ENCODE measurements at places on chromosomes 11 and 22.

GRCh38 chr11:86431258-86431657 is 56.6 kb downstream of the CCDC81 start:
- no peak for DNase-seq

DNA sequence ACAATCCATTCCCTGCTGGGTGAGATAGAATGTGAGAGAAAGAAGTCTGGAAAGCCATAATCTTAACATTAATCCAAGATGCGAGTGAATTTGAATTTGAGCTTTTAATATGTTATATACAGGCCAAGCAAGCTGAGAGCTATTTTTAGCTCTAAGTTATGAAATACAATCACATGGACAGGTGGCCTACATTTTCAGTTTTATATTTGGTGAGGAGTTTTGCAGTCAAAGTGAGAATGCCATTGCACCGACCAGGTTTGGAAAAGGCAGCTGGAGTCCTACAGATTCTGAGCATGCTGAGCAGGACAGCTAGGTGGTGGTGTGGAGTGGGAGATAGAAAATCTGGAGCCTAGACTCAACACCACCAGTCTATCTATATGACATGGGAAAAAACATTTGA is 12.0 kb downstream of the OR5B21 start:
- no peak for DNase-seq

- no peak for DNase-seq
These were observed 18.7 kb upstream of the ACER3 start for GRCh38 chr11:76841923-76842452.

- no peak for DNase-seq
These were observed 103.2 kb downstream of the C11orf65 start for GRCh38 chr11:108364159-108364558.

DNA sequence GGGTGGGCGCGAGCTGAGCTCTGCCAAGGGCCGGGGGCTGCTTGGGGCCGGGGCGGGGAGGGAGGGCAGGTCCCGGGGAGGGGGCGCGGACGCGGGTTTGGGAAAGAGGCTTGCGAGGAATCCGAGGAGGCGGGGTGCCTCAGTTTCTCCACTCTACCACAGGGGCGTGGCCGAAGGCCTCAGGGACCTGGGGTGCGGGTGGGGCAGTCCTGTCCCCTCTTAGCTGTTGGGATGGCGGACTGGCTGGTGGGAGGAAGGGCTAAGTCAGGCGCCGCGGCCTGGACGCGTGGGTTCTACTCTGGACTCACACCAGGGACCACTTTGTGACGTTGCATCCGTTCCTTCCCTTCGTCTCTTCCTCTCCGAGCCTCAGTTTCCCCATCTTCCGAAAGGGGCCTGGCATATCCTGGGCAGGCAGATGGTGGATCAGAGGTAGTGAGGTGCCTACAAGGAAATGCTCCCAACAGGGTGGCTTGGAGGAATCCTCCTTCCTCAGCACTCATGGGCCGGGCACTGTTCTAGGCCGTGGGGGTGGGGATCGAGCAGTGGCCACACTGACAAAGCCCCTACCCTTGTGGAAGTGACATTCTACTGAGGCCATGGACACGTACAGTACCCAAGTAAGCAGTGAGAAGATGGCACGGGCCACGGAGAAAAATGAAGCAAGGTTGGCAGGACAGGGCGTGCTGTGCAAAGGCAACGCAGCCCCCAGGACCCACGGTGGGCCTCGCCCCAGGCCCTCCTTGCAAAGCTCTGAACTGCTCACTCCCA is 13.2 kb downstream of the IGLL1 start:
- DNase-seq, result no peak

- no peak for DNase-seq
These were observed 108.0 kb upstream of the CADM1 start for GRCh38 chr11:115612046-115612730.

- no peak for DNase-seq
These were observed 202.1 kb downstream of the NXPE2 start for GRCh38 chr11:114880442-114880841.

DNA sequence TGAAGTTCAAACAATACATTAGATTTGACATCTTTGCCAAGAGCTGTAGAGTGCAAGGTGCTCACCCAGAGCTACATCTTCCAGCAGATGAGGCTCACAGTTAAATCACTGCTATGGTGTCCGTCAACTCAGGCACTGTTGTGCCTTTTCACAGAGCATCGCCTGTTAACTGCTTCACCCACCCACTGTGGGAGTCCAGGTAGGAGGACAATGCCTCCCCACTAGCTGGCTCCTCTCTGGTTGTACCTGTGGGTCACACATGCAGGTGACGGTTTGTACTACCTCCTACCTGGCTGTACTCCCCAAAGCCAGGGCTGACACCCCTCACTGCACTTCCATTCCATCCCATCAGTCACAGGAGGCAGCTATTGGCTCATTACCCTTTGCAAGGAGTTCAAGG is 84.6 kb upstream of the TOP3B start:
- no peak for DNase-seq

GRCh38 chr11:123740787-123741158 is 687 bp downstream of the ZNF202 start:
- no peak for DNase-seq

DNA sequence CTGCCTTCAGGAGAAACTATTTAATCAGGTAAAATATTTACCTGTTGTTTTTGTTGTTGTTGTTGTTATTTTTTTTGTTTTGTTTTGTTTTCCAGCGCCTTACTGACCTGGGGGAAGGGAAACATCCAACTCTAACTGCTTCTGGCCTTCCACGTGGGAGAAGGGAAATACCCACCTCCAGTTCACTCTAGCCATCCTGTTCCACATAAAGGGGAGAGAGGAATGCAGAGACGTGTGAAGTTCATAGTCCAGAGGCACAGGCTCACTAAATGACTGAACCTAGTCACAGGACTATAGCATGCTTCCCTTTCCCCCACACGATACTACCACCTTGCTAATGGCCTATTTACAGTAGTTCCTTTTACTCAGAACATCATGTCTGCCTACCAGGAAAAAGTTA is 72.4 kb upstream of the VSTM5 start:
- DNase-seq, result no peak

GRCh38 chr11:27795955-27796861 is 96.0 kb upstream of the BDNF start:
- DNase-seq, result no peak

DNA sequence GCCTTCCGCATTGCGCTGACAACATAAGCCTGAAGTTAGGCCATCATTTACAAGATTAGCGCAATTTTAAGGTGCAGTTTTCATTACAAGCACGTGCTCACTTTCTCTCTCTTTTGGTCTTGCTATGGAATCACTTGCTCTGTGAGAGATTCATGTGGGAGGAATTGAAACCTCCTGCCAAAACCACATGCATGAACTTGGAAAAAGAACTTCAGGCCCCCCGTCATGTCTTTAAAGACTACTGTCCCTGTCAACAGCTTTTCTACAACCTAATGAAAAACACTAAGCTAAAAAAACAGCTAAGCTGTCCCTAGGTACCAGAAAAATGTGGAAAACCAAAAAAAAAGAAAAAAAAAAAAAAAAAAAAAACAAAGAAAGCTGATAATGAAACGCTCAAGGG is 1707.6 kb upstream of the RAG2 start:
- DNase-seq, result no peak

- DNase-seq, result no peak
These were observed 26.3 kb upstream of the SCGB1A1 start for GRCh38 chr11:62392506-62392905.

- DNase-seq, result no peak
These were observed 6.3 kb downstream of the TTLL12 start for GRCh38 chr22:43180670-43181069.

DNA sequence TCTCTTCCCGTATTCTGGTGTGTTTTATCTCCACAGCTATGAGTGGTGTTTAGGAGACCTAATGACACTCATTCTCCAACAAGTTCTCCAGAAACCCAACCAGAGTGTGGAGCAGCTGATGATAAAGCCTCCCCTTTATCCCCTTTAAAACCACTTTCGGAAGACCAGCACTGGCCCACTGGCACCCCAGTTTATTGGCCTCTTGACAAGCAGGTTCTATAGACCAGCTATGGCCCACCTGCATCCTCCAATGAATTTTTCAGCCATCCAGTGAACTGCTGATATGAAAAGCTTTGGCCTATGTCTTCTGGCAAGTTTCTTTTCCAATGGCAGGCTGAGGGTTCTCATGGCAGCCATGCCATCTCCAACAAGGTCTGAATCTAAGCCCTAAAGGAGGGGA is 27.4 kb downstream of the CHST1 start:
- DNase-seq, result no peak

DNA sequence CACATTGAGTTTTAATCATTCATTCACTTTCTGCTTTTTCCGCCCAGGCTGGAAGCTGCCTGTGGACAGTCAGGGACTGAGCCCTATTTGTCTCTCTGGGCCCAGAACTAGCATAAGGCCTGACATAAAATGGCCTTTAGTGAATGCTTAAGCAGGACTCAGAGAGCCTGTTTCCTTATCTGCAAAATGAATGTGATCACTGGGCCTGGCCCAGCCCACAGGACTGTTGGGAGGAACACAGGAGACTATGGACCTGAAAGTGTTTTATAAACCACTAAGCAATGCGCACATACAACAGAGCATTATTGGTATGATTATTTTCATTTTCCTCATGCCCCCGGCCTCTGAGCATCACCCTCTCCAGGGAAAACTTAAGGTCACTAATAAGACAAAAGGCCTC is 3.9 kb upstream of the MYH9 start:
- no peak for DNase-seq

DNA sequence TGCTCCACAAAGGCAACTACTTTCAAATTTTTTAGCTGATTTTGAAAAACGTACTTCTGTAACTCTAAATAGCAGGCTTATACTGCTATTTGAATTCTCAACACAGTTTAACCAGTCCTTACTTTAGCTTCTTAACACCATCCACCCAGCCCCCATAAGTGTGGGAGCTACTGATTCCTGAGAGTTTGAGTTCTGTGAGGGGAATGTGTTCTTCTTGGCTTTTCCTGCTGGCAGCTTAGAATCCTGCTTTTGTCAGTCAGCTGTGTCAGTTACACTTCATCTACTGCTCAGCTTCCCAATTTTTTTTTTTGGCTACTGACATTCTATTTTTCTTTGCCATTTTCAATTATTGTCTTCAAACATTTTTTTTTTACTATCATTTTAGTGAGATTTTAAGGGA is 440.4 kb downstream of the INSC start:
- no peak for DNase-seq

DNA sequence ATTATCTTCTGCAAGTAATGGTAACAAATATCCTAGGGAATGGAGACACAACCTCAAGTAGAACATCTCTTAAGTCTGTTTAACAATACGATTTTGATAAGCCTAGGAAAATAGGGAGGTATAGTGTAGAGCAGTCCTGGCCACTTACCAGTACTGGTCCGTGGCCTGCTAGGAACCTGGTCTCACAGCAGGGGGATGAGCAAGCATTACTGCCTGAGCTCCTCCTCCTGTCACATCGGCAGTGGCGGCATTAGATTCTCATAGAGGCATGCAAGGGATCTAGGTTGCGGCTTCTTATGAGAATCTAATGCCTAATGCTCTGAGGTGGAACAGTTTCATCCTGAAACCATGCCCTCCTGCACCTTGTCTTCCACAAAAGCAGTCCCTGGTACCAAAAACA is 4.4 kb downstream of the OR51V1 start:
- no peak for DNase-seq

DNA sequence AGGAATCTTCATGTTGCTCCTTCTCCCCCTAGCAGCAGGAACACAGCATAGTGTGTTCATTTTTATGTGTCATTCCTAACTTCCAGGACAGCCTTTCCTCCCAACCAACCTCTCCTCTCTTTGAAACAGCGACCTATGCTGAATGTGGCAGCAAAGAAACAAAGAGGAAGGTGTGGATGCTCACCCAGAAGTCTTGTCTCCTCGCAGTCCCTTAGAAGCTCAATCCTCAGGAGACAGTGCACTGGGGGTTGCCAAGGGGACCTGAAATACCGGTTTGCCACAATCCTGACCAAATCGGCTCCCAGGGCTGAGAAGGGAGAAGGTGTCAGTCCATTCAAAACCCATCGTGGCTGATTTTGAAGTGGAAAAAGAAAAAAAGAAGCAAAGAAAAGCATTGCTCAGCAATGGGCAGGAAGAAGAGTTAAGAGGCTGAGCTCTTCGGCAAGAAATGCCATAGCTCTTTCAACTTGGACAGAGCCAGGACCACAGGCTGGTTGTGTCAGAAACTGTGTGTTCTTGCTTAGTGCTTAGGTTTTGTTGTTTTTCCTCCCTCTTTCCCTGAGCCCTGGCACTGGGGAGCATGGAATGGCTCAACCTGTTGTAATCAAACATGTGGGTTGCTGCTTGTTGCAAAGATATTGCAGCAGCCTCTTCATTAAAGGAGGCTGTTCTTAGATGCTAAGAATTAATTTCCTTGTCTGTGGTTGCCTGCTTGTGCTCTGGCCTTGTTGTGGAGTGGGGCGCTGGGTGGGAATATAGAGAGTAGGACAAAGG is 30.4 kb upstream of the TENM4 start:
- no peak for DNase-seq

DNA sequence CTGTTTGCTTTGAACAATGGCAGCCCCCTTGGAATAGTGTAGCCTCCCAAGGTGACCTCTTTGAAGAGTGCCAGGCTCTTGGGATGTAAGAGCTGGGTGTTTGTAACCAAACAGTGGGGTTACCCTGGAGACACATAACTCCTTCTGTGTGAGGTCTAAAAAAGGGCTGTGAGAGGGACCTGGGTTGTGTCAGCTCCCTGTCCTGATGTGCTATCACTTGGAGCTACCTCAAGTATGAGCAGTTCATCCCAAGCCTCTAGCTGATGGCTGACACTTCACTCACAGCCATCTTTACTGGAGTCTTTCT is 40.2 kb downstream of the TSPAN18 start:
- DNase-seq, result no peak

- DNase-seq, result no peak
These were observed 2.0 kb downstream of the PHLDA2 start for GRCh38 chr11:2927121-2927800.

GRCh38 chr11:122344215-122344614 is 228.2 kb upstream of the BLID start:
- DNase-seq, result no peak

GRCh38 chr22:27480487-27480886 is 321.1 kb downstream of the MN1 start:
- DNase-seq, result no peak

DNA sequence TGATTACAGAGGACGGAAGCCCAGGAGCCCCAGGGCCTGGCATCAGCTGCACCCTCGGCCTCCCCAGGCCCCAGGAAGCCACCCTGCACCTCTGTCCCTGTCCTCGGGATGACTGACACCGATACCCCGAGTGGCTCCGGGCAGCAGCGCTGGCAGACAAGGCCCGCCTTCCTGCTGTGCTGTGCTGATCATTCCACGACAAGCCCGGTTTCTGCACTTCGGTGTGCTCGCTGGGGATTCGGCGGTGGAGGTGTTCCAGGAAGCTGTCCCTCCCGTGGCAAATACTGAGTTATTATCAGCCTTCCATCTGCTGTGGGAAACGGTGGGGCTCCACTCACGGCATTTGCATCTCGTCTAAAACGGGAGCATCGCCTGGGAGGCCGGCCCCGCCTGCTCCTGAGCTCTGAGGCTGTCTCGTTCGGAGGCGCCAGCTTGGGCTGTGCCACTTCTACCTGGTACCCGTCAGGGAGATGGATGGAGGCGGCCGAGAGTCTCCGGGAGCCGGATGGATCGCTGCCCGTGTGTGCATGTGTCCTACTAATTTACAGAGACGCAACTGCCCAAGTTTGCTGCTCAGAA is 506.1 kb downstream of the BRD1 start:
- DNase-seq, result peak; percentile 26

GRCh38 chr11:13680501-13681264 is 12.2 kb downstream of the FAR1 start:
- DNase-seq, result no peak

GRCh38 chr11:63494975-63495374 is 4.0 kb upstream of the PLAAT5 start:
- DNase-seq, result no peak
